ENCODE measurements at places on chromosomes 2 and 18. TPM values are rescaled to one million over a fixed set of nuclear protein-coding genes. Genes with fewer than 3 reads are reported as not detected.

Gene GLI2
- total RNA-seq = 25.3 TPM

Gene TGFA
- total RNA-seq = 0.46 TPM

Gene DPP4
- 2.7 TPM for total RNA-seq

Gene SUCLG1
- 95.7 TPM for total RNA-seq

DNA sequence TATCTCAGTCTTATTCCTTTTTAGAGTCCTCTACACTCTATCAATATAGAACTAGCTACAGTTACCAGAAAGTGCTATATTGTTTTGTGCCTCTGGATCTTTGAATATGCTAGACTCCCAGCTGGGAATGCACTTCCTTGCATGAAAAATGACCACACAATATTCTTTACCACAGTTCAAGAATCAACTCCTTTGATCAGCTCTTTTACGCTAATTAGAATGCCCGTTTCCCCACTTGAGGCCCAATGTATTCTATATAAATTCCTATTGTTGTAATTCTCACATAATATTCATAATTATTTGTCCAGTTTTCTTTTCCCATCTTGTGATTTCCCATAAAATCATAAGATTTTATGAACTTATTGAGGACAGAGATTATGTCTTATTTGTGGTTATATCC, 142.2 kb downstream of the UBE2E3 start:
- no peak for DNase-seq
- H3K27ac ChIP-seq = no peak overlapping the region
- no peak overlapping the region for H3K4me3 ChIP-seq
- no peaks in the 10 kb centered on the region for H3K36me3 ChIP-seq
- H3K27me3 ChIP-seq = no peaks in the 10 kb centered on the region

- H3K36me3 ChIP-seq = no peaks in the 10 kb centered on the region
- no peaks in the 10 kb centered on the region for H3K27me3 ChIP-seq
- DNase-seq = no peak
- H3K4me1 ChIP-seq = peaks cover 10% of the 10 kb centered on the region
- H3K4me3 ChIP-seq = no peak overlapping the region
Observed at GRCh38 chr2:47534179-47534919, 131.4 kb downstream of the MSH2 start.

GRCh38 chr2:106085181-106085940, 108.7 kb downstream of the UXS1 start:
- peaks cover 8% of the 10 kb centered on the region for H3K4me1 ChIP-seq
- no peaks in the 10 kb centered on the region for H3K36me3 ChIP-seq
- peak; percentile 87 for DNase-seq
- H3K27ac ChIP-seq = no peak overlapping the region
- no peaks in the 10 kb centered on the region for H3K27me3 ChIP-seq

GRCh38 chr2:145777297-145777696, 1257.4 kb upstream of the ZEB2 start:
- H3K36me3 ChIP-seq = no peaks in the 10 kb centered on the region
- H3K27me3 ChIP-seq = no peaks in the 10 kb centered on the region
- H3K27ac ChIP-seq = no peak overlapping the region
- DNase-seq = no peak

DNA sequence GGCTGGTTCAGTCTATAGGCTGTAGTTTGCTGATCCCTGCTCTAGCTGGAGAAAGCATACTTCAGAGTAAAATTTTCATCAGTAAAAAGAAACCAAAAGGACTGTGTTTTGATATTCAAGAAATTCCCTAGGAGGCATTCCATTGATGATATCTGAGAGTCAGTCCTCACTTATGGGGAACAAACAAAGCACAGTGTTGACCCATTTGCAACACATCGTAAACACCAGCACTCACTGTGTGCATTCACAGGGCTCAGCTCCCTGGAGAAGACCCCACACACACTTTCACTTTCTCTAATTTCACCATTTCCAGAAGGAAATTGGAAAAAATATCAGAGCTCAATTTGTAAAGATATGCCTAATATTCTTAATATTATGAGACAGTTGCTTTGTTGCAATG, 147.1 kb downstream of the PIEZO2 start:
- H3K4me3 ChIP-seq = no peak overlapping the region
- no peak for DNase-seq
- H3K4me1 ChIP-seq = no peaks in the 10 kb centered on the region
- no peaks in the 10 kb centered on the region for H3K36me3 ChIP-seq
- no peak overlapping the region for H3K27ac ChIP-seq
- no peaks in the 10 kb centered on the region for H3K27me3 ChIP-seq

DNA sequence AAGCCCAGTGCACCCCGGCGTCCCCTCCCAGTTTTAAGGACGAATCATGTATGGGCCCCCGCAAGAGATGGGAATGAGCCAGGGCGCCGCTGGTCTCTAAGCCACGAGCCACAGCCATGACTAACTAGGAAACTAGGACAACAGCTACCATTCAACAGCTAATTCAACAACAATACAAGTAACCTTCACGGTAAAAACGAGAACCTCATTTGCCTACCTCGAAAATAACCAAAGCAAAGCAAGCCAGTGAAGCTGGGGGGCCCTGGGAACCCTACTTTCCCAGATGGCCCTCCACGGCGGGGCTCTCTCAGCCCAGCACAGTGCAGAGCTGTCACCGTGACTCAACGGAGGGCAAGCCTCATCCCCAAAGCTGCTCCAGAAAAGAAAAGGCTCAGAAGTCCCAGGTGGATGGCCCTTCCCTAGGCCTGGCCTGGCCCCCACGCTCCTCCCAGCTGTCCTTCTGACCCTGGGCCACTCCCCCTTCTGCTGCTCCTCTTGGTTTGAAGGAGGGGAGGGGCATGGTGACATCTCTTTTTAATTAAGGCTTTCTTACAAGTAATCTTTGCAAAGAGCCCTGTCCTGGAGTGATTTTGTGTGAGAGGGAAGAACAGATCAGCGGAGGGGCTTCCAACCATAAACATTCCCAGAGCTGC, 126.3 kb downstream of the HDAC4 start:
- no peaks in the 10 kb centered on the region for H3K27me3 ChIP-seq
- DNase-seq = no peak
- H3K4me1 ChIP-seq = peaks cover 99% of the 10 kb centered on the region
- H3K27ac ChIP-seq = peak overlapping the region; percentile 76
- peak overlapping the region; percentile 28 for H3K4me3 ChIP-seq
- no peaks in the 10 kb centered on the region for H3K36me3 ChIP-seq

DNA sequence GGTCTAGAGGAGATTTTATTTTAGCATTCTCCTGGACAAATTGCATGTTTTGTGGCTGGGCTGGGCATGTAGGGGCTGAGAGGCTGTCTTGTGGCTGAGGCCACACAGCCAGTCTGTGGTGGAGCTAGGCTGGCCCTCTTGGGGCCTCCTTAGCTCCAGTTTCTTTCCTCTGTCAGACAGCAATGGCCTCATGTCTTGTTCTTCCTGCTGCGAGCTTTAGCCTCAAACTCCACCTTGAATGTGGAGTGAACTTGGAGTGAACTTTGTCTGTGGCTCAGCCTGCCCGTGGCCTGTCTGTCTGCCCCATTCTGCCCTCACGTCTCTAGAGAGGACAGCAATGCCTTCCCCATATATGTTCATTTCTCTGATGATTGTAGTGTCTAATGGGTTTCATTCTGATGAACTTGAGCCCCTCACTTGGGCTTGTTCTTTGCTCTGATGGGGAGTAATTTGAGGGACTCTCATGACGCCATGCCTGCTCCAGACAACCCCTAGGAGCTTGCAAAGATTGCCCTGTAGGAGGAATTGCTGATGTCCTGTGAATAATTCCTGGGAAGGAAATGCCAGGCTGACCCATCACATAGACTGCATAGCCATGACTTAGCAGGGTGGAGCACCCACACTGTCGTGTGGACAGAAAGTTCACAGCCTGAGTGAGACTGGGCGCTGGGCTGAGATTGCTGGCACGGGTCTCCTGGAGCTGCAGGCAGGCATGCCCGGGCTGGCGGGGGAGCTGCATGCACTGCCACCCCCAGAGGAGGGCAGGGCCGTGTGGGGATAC, 42.6 kb downstream of the ASAP2 start:
- DNase-seq = no peak
- H3K27ac ChIP-seq = peak overlapping the region; percentile 16
- H3K27me3 ChIP-seq = no peaks in the 10 kb centered on the region
- no peaks in the 10 kb centered on the region for H3K36me3 ChIP-seq

All from esophagus muscularis mucosa (tissue), 4 donors.